Colonic mucosa (tissue), 4 donors: ENCODE measurements at places on chromosomes 2 and 18. TPM values are rescaled to one million over a fixed set of nuclear protein-coding genes. Genes with fewer than 3 reads are reported as not detected.

DNA sequence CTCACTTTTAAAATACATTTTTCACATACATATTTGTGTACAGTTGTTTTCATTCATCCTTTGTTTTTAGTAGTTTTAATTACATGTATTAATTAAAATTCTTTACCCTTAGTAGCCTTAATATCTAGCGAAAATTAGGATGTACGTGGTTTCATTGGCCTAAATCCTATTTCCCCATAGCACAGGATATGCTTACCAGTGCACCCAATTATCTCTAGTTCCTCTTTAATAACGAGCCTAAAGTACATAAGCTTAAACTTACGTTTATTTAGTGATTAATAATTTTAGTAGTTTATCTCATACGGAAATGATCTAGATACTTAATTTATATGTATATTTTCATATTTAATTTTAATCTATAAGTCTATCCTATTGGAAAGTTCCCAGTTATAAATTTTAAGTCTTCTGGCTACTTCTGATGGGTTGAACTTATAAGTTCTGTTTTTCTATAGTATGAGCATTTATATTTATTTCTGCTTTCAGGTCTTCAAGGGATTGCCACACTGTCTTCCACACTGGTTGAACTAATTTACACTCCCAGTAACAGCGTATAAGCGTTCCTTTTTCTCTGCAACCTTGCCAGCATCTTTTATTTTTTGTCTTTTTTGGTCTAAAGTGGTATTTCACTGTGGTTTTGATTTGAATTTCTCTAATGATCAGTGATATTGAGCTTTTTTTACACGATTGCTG, 21.4 kb upstream of the RUFY4 start:
- H3K4me3 ChIP-seq, result no peak overlapping the region
- no peak for DNase-seq
- no peaks in the 10 kb centered on the region for H3K36me3 ChIP-seq

Gene CDK15
- 0.72 TPM for total RNA-seq

Gene SOX11
- 0.35 TPM for total RNA-seq

DNA sequence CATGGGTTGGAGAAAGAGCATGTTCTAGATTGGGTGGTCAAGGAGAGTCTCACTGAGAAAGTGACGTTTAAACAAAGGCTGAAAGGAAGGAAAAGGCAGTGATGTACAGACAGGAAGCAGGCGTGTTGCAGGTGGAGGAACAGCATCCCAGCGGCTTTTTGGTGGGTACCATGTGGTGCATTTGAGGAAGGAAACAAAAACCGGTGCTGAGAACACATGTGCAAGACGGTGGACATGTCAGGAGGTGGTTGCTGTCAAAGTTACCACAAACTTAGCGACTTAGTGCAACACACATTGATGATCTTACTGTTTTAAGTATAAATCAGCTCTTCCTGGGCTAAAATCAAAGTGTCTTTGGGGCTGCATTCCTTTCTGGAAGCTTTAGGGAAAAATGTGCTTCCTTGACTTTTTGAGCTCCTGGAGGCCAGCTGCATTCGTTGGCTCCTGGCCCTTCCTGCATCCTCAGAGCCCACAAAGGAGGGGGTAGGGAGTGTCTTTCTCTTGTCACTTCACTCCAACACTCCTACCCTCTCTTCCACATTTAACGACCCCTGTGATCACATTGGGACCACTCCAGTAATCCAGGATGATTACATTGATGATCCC, 380.6 kb downstream of the FBXO15 start:
- H3K27me3 ChIP-seq, result no peaks in the 10 kb centered on the region
- no peak overlapping the region for H3K4me3 ChIP-seq
- H3K27ac ChIP-seq, result no peak overlapping the region
- DNase-seq, result no peak
- no peaks in the 10 kb centered on the region for H3K4me1 ChIP-seq
